ENCODE measurements at places on chromosomes 12 and 14.

DNA sequence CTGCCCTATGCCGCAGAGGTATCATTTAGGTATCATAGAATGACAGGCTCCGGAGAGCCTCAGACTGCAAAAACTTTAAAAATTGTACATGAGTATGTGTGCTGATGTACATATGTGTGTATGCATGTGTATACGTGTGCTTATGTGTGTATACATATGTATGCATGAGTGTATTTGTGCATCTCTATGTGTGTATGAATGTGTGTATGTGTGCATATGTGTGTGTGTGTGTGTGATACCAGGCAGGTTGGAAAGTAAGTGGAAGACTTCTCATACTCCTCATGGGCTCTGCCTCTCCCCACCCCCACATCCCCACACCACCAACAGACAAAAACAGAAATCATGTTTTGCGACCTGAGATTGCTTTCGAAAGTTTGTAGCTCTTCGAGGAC lies 621 bp upstream of the TMEM117 start:
- DNase-seq: no peak

DNA sequence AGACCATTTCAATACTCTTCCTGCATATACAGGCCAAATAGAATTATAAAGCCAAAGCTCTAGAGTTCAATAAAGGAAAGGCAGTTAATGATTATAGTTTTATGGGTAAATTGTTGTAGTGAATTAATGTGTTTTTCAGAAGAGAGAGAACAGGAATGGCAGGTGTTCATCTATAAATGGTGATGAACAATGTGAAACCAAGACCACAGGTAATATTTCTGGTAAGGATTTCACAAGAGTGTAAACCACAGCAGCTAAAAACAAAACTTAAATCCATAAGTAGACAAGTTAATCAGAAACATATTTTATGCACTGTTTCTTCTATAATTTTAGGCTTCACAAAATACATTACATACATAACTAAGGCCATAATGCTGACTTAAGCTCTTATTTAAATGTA lies 204.4 kb downstream of the SYT1 start:
- DNase-seq: no peak

DNA sequence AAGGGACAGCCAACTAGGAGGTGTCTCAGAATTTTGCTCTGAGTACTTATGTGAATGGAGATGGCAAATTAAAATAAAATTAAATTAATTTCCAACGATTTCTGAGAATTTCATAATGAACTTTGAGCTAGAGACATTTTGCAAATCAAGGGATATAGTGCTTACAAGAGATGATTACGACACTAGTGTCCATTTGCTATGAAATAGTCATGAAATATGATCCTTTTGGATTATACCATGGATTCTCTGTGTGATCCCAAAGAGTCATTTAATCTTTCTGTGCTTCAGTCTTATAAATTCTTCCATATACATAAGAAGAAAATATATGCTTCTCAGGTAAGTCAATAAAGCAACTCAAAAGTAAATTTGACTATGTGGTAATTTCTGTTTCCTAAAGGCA lies 240.6 kb downstream of the SLC25A21 start:
- DNase-seq: no peak

- no peak for DNase-seq
Observed at GRCh38 chr12:46108721-46109120, 118.3 kb upstream of the SCAF11 start.

- no peak for DNase-seq
Observed at GRCh38 chr14:104528496-104528895, 51.1 kb upstream of the C14orf180 start.

Data from stromal cell of bone marrow (primary cell).